ENCODE measurements at places on chromosomes 2 and 18. TPM values are rescaled to one million over a fixed set of nuclear protein-coding genes. Genes with fewer than 3 reads are reported as not detected.

VSNL1 gene
- not detected for total RNA-seq

ATOH8 gene
- 7.4 TPM for total RNA-seq

LRRTM1 gene
- not detected for total RNA-seq

IL1B gene
- 0.18 TPM for total RNA-seq

HRH4 gene
- not detected for total RNA-seq

DNAJC5G gene
- not detected for total RNA-seq

PLCL1 gene
- total RNA-seq, result 0.58 TPM

PHLPP1 gene
- 2.6 TPM for total RNA-seq

TXNDC2 gene
- not detected for total RNA-seq

SIGLEC15 gene
- total RNA-seq, result not detected

EMX1 gene
- total RNA-seq, result not detected

CRYBA2 gene
- not detected for total RNA-seq

CYRIA gene
- 3.0 TPM for total RNA-seq

NTSR2 gene
- total RNA-seq, result not detected

SLC4A5 gene
- total RNA-seq, result not detected

GPR155 gene
- 9.2 TPM for total RNA-seq

CABYR gene
- total RNA-seq, result 4.0 TPM

LIMS4 gene
- 2.3 TPM for total RNA-seq

NDUFB3 gene
- 64.9 TPM for total RNA-seq

SNORC gene
- total RNA-seq, result 0.18 TPM

MAP2 gene
- total RNA-seq, result 26.2 TPM

HES6 gene
- total RNA-seq, result 2.7 TPM

EFEMP1 gene
- 37.8 TPM for total RNA-seq

GPR35 gene
- total RNA-seq, result not detected

SLC5A7 gene
- total RNA-seq, result not detected

PLCD4 gene
- total RNA-seq, result 0.35 TPM

RTKN gene
- 14.9 TPM for total RNA-seq

CCDC121 gene
- total RNA-seq, result 1.2 TPM

MRO gene
- not detected for total RNA-seq

SPATA3 gene
- total RNA-seq, result not detected

TTN gene
- total RNA-seq, result under 0.01 TPM
